Ascending aorta (tissue), 2 donors: ENCODE measurements at places on chromosomes 5 and 9. TPM values are rescaled to one million over a fixed set of nuclear protein-coding genes. Genes with fewer than 3 reads are reported as not detected.

Gene GFPT2
- 25.2 TPM for total RNA-seq

Gene CEL
- not detected for total RNA-seq

Gene CFAP157
- total RNA-seq = not detected

Gene BICD2
- 29.1 TPM for total RNA-seq

Gene TMEM232
- not detected for total RNA-seq

Gene INSL4
- not detected for total RNA-seq

Gene SLC25A46
- 22.1 TPM for total RNA-seq

Gene CDX1
- not detected for total RNA-seq

Gene KCNV2
- total RNA-seq = not detected

Gene F2RL1
- total RNA-seq = 0.53 TPM

Gene MEIKIN
- total RNA-seq = not detected

Gene PCDHA7
- not detected for total RNA-seq

Gene PCDHB9
- 1.9 TPM for total RNA-seq

DNA sequence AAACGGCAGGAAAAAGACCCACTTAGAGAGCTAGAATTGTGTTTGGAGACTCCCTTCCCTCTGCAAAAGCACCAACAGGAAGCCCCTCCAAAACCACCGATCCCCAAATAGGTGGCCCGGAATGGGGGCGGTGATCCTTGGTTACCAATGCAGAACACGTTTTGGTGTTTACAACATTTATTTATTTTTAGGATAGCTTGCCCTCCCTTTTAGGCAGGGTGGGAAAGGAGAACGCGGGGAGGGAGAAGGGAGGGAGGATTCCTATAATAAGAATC lies 579 bp upstream of the NTRK2 start:
- no peak for DNase-seq

DNA sequence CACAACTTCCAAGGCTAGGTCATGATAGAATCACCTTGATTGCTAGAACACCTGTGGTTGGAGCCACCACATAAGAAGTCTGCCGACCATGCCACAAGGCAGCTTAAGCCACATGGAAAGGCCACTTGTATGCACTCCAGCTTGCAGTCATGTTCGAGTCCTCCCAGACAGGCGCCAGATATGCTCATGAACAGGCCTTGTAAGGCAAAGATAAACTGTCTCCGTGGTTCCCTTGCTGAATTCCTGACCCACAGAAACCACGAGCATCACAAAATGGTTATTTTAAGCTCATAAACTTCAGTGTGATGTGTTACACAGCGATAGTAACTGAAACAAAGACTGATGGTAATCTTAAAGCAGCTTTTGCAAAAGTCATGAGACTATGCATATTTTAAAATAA lies 188.4 kb upstream of the DAPK1 start:
- no peak for DNase-seq

- no peak for DNase-seq
Observed at GRCh38 chr5:65156933-65157332, 324.8 kb downstream of the ADAMTS6 start.

DNA sequence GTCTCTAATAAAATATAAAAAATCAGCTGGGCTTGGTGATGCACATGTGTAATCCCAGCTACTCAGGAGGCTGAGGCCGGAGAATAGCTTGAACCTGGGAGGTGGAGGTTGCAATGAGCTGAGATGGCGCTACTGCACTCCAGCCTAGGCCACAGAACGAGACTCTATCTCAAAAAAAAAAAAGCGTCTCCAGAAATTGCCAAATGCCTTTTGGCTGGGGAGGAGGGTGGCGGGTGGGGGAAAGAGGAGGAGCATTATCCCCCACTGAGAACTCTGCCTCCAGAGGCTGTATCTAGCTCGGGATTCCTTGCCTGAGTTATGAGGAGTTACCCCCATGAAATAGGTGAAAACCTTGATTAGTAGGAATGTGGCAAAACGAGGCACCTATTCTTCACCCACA lies 4.8 kb downstream of the ROPN1L start:
- no peak for DNase-seq

DNA sequence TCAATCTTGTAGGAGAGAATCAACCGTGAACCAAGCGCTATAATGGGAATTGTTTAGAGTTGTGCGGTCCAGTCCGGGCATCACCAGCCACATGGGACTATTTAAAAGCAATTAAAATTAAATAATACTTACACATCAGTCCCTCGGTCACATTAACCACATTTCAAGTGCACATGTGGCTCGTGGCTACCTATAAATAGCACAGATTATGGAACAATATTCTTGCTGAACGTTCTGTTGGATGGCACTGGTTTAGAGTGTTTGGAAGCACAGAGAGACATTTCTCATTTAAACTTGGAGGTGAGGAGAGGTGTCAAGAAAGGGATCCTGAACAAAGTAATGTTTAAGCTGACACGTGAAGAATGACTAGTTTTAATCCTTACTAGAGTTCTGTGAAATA lies 12.5 kb upstream of the PIP5K1B start:
- no peak for DNase-seq

DNA sequence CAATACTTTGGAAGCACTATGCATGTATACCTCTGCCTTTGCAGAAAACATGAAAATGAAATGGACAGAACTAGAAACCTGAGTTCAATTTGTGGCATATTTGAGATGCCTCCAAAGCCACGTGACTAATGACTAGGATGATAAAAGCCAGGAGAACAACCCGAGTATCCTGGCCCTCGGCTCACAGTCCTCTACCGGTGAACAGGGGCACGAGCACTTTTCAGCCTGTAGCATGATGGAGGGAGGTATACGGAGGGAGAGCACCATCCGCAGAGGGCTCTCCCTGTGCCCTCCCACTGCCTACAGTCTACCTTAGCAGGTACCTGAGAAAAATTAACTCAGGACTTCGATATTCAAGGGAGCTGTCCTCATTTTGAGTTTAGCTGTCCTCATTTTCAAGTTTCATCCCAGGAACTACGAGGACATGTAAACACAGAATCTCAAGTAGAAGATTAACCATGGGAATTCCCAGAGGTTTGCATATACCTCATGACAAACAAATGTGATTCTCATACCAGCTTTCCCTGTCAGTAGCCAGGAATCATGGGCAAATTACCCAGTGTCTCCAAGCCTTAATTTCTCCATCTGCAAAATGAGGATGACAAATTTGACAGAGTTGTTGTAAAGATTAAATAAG lies 249.3 kb downstream of the DNAH5 start:
- DNase-seq = no peak

DNA sequence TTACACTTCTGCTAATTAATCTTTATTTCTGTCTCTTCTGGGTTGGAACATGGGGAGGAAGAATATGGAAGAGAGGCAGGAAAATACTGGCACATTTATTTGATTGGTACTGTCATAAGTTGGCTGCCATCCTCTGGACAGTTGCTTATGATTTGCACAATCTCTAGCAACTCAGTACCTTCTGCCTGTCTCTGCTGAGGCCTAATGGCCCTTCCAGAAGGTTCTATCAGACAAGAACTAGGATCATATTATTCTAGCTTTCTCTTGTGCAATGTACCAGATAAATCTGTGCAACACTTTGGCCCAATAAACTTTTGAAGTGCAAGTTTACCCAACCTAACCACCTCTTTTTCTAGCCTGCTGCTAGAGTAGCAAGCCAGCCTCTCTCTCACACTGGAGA lies 335.0 kb downstream of the ARRDC3 start:
- DNase-seq = no peak

GRCh38 chr9:8282535-8282934 lies 483.0 kb upstream of the DMAC1 start:
- no peak for DNase-seq

GRCh38 chr5:5755888-5756287 lies 333.4 kb downstream of the ICE1 start:
- no peak for DNase-seq

DNA sequence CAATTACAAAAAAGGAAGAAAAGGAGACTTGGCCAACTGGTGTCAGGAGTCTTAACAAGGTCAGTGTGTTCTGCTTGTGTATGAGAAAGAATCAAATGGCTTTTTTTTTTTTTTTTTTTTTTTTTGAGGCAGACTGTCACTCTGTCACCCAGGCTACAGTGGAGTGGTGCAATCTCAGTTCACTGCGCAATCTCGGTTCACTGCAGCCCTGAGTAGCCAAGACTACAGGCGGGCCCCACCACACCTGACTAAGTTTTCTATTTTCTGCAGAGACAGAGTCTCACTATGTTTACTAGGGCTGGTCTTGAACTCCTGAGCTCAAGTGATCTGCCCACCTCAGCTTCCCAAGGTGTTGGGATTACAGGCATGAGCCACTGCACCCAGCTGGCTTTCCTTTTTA lies 3.1 kb upstream of the IL7R start:
- no peak for DNase-seq

GRCh38 chr9:117084221-117084620 lies 330.6 kb downstream of the ASTN2 start:
- no peak for DNase-seq

DNA sequence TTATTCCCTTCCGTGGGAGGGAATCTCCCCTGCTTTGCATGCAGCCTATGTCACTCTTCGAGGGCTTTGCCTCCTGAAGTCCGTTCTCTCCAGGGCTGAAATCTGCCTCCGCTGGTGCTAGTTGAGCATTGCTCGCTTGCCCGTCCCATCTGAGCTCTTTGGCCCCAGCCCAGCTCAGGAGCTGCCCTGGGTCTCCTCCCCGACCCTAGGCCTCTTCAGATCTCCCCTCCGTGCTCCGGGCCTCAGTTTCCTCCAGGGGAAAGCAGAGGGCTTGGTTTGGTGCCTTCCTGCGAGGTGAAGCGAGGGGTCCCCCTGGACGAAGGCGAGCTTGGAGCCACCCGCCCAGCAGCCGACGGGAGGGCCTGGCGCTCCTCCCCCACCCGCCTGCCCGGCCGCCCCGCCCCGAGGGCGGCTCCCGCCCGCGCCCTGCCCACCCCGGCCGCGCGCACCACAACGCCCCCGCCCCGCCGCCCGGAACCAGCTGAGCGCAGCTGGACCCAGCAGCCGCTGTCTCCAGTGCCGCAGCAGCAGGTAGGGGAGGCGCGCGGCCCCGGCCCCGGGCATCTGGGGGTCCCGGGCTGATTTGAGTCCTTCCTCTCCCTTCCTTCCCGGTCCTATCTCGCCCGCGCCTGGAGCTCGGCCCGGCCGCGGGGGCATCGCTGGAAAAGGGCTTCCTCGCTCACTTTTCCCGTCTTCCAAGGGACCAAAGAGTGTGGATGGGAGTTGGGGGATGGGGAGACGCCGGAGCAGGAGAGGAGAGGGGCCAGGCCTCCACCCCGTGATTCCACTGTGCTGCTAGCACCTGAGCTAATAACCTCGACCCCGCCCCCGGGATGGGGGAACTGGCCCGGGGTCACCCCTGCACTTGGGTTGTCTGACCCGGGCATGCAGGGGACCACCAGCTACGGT lies at the start of gene GSN:
TSS of gene GSN (plus strand) at position 474 of the 909 bp plus-strand sequence. CDS start 33,810 bp downstream, outside the sequence.
- DNase-seq = no peak

GRCh38 chr5:96177303-96177869 lies 215.7 kb upstream of the ELL2 start:
- DNase-seq = no peak

DNA sequence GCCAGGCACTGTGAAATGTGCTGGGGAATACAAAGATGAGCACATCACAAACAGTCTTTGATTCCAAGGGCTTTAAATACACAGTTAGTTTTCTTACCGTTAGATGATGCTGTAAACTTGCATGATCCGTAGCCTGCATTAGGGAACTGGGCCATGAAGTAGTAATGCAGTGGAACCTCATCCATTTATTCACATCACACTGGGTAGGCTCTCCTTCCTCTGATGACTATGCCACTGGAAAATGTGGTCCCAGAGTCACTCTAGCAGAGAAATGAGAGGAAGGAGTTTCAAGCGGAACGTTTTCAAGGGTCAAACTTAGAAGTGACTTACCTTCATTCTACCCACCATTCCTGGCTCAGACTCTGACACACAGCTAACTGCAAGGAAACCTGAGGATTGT lies 26.4 kb downstream of the ZFAND5 start:
- DNase-seq = no peak

DNA sequence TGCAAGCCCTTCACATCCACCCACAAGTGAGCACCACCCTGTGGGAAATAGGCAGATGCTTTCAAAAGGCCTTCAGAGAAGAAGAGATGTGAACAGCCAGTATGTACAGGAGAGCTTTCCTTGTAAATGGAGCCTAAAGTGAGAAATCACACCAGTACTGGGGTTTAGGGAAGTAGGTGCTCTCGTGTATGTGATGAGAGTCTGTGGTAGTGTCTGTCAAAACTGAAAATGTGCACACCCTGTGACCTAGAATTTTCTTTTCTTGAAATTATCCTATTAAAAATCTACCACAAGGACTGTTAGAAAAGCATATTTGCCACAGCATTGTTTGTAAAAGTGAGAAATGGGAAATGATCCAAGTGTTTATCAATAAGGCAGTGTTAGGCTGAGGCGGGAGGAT lies 16.6 kb downstream of the OTULINL start:
- no peak for DNase-seq

- no peak for DNase-seq
Observed at GRCh38 chr9:106897751-106898150, 34.8 kb downstream of the ZNF462 start.

DNA sequence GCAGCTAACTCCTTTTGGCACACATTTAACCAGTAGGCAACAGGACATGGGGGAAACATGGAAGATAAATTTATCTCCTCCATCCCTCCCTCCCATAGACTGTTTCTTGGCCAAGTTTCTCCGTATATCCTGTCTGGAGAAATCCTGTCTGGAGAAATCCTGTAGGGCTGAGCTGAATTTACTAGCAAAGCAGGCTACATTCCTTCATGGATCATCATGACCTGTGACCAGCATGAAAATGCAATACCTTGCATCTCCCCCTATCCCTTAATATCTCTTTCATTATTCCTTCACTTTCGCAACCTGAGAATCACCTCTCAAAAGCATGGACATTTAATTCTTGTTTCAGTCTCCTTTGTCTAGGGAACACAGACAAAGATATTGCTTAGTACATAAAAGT lies 379.1 kb downstream of the PSAT1 start:
- no peak for DNase-seq

DNA sequence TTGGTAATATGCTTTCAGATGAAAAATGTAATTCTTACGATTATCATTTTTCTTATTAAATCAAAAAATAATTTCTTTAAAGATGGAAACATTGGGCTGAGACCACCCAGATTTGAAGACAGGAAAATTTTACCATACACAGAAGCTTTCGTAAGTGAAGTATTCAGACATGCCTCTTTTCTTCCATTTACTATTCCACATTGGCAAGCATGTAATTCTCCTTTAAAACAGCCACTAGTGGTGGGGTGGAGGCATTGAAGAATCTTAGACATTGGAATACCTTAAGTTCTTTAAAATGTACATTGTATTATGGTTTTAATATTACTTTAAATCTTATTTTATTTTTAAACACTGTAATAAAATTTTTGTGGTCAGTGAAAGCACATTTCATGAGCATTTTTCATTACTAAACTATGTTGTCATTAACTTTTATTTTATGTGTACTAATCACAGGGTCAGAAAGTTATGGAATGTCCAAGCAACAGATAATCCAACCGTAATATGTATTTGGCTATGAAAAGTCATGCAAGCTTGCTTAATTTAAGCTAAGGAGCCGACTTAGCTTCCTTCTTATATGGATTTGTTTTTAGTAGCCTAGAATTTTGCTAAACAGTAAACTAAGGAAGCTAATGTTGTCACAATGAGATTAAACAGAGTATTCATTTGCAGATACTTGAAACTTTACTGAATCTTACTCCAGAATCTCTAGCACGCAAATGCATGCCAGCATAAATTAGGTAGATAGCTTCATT lies 97.4 kb upstream of the ALDH1A1 start:
- no peak for DNase-seq

- DNase-seq = no peak
Observed at GRCh38 chr9:109052416-109052815, 39.1 kb upstream of the CTNNAL1 start.

- DNase-seq = peak; percentile 24
Observed at GRCh38 chr9:99259231-99259918, 37.3 kb downstream of the SEC61B start.
